ENCODE measurements at places on chromosomes 2 and 18.

DNA sequence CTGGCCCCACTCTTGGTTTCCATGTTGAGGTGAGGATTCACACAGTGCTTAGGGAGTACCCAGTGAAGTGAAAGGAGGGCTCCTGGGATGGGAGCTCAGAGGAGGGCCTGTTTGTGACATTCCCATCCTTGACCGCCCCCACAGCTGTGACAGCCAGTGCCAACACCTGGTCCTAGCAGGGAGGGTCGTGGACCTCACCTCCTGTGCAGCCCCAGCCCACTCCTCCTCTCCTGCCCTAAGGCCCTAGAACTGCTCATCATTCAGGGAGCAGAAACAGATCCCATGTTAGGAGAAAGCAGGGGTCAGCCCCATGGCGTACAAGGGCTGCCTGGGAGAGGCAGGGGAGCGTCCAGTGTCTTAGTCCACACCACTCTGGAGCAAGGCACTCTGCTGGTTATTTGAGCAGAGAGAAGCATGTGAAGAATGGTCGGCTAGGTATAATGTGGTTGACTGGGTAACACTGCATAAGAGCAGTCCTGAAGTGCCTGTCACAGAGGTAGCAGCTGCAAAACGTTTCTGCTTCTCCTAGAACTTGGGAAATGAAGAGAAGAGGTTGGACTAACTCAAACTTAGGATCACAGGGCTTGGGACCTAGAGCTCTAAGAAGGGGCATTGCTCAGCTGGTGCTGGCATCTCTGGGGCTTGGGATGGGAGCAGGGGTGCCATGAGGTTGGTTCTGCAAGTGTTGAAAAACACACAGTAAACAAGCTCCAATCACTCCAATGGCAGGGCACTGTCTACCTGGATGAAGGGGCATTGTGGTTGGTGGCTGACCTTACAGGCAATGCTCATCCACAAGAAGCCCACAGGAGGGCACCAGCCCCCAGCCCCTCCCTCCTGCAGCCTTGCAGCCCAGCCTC, 55.6 kb downstream of the FAM168B start:
- DNase-seq, result no peak

DNA sequence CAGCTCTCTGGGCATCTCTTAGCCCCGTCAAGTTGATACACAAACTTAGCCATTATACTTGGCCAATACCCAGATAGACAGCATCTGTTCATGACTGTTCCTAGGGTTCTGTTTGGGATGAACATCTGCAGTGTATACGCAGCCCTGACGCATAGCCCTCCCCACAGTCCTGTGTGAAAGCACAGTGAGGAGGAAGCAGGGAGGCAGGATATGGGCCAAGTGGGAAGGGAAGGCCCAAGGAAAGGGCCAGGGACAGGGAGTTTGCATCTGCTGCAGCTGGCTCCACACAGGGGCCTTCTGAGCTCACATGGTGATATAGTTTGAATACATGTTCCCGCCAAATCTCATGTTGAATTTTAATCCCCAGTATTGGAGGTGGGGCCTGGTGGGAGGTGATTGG, 80.2 kb downstream of the CMPK2 start:
- no peak for DNase-seq

- no peak for DNase-seq
Observed at GRCh38 chr2:178238154-178238521, 43.8 kb downstream of the OSBPL6 start.

GRCh38 chr2:120701499-120701898, 34.2 kb upstream of the GLI2 start:
- no peak for DNase-seq

DNA sequence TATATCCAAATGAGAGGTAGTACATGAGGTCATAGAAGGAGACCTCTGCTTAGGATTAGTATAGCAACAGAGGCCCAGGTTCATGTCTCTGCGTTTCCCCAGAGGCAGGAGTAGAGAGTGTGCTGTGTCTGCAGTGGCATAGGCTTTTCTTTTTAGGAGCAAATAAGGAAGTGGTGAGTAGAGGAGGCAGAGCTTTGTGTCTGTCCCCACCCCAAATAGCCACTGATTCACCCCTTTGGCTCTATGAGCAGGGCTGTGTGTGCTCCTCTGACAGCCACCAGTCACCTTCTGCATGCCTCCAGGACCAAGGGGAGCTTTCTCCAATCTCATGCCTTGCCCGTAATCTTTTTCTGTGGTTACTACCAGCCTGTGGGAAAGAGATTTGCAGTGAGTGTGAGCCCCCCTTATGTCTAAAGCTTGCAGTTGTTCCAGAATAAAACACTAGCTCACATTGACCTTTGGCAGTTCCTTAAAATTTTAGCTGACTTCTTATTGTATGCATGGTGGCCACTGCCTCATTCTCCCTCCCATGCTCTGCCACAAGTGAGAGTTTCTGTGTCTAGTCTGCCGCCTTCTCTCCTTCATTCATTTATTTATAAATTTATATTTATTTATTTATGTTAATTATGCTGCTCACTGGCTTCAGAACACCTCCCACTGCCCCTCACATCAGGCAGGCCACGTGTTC, 23.5 kb upstream of the ELAC1 start:
- no peak for DNase-seq

DNA sequence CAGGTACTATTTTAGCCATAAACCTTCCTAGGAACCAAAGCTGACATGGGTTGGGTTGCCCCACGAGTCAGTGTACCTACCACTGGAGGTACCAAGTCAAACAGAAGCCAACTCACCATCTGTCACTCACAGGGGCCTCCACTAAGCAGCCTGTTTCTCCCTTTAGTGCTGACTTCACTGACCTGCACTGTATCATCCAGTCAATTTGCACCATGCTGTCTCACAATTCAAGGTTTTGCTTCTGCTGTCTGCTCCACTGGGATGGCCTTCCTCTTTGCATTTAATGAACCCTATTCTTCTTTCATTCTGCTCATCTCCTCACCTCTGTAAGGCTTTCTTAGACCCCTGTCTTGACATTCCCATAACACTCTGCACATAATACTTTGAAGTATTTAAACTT, 47.2 kb downstream of the EIF2AK3 start:
- DNase-seq, result no peak

DNA sequence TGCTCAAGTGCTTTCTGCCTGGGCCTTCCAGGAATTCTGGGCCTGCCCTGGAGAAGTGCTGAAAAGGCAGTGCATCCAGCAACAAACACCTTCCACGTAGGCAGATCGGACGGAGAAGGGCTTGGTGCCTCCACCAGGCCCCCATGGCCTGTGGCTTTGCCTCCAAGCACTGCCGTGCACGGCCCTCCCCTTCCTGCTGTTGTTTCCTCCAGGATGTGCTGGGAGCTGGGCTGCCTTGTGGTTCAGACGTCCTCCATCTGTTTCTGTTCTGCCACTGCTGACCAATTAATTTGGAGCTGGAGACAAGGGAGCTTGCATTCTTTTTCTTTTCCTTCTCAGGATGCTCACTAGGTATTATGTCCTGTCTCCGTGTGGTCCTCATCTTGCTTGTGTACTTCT, 197.0 kb downstream of the HRH4 start:
- no peak for DNase-seq

- DNase-seq, result no peak
Observed at GRCh38 chr2:96860065-96861029, 2.5 kb upstream of the ANKRD39 start.

DNA sequence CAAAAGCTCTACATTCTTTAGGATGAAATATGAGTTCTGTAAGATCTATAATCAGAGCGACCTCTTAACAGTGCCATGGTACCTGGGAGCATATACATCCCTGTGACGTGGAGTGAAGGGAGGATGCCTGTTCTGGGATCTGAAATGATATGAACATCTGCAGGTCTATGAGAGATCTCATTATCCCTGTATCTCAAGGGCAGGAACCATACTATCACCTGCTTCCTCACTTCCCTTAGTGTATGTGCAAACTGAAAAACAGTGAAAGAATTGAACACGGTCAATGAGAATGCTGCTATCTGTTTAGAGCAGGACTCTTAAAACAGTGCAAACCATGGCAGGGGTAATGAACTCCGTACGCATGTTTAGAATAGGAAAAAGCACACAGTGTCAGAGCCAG, 364.0 kb downstream of the LPIN1 start:
- no peak for DNase-seq

DNA sequence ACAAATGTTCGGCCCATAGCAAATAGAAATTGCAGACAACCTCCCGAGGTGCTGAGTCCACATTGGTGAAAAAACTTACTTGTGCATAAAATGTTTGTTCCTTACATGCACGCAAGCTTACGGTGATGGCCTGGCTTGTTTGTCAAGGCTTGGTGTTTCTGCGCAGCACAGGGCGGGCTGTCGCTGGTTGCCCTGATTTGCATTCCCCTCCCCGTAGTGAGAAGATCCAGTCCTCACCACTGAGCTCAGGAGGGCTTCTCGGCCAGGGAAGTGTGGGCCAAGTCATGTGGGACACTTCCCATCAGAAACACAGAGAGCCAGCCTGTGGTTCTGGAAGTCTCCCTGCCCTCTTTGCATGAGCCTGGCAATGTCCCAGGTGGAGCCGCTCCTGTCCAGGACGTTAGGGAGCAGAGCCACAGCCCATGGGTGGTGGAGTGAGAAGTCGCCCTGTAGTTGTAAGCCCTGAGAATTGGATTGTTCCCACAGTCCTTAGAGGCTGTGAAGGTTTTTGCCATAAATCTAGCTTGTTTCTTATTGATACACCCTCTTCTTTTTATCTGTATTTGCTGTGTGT, 152.7 kb downstream of the TWIST2 start:
- no peak for DNase-seq
